ENCODE measurements at places on chromosomes 2 and 18. TPM values are rescaled to one million over a fixed set of nuclear protein-coding genes. Genes with fewer than 3 reads are reported as not detected.

Gene SERPINB4
- not detected for total RNA-seq

DNA sequence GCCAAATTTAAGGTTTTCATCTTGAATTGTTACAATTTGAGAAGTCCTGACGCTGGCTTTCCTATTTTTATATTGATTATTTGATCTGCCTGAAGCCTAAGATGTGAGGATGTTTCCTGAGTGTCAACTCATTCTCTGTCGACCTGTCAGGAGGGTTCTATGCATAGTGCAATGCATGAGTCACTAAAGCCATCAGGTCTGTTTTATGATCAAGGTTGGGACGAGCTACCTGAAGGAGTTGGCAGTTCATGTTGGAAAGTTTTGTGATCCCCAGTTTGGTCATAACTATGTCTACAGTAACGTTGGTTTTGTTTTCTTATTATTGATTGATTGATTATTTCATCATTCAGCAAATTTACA is 71.2 kb downstream of the NABP1 start:
- ATAC-seq: peak; percentile 42

- ATAC-seq: no peak
Observed at GRCh38 chr2:242058116-242058680, 188.7 kb downstream of the RTP5 start.

- ATAC-seq: peak; percentile 48
Observed at GRCh38 chr2:223075301-223076270, 23.6 kb downstream of the KCNE4 start.

Gene RMC1
- 55.0 TPM for total RNA-seq

GRCh38 chr2:104867813-104868504 is 14.0 kb downstream of the POU3F3 start:
- ATAC-seq: no peak

Gene CCDC88A
- 9.7 TPM for total RNA-seq

DNA sequence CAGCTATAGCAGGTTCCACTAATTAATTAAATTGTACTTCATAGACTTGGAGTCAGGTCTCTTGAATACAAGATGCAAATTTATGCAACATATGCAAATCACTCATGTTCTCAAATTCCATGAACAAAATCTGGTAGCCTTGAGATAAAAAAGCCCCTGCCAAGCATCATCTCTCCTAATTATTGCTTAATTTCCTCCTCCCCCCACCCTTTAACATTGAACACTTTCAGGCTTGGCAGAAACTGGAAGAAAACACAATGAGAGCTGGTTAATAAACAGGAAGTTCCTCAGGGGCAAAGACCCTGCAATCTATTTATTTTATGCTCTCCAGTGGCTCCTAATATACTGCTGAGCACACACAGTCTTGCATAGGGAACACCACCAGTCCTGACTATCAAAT is 35.6 kb upstream of the ACVR1 start:
- ATAC-seq: no peak

Data from activated T-helper 17 cell treated with anti-CD3 and anti-CD28 coated beads, Interleukin-2, amount 50 U/mL, for 72 hours (primary cell).